Stimulated activated CD4-positive, alpha-beta T cell treated with anti-CD3 and anti-CD28 coated beads, TNF-alpha, amount 100 ng/mL, for 1 hour (primary cell): ENCODE measurements at places on chromosomes 7 and 10.

GRCh38 chr7:7867846-7868571 is 100.6 kb upstream of the GLCCI1 start:
- DNase-seq = no peak

- DNase-seq = no peak
These were observed 118.8 kb upstream of the IFRD1 start for GRCh38 chr7:112331492-112331891.

GRCh38 chr7:55873765-55874164 is 11.2 kb upstream of the SEPTIN14 start:
- no peak for DNase-seq

GRCh38 chr7:102216573-102217314 is 69.9 kb upstream of the SH2B2 start:
- DNase-seq = no peak

- no peak for DNase-seq
These were observed 96.9 kb upstream of the ZNF438 start for GRCh38 chr10:31128536-31128935.

- DNase-seq = no peak
These were observed 42.7 kb upstream of the CACNB2 start for GRCh38 chr10:18097524-18097923.

GRCh38 chr10:70137927-70138883 is 5.6 kb upstream of the AIFM2 start:
- no peak for DNase-seq

DNA sequence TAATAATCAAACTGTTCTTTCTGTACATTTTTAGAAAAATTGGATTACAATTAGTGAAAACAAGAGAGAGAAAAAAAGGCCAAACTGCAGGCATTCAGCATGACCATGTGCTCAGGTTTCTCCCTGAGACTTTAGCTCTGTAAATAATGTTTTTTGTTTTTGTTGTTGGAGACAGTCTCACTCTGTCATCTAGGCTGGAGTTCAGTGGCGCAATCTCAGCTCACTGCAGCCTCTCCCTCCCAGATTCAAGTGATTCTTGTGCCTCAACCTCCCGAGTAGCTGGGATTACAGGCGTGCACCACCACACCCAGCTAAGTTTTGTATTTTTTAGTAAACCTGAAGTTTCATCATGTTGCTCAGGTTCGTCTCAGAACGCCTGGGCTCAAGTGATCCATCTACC is 23.0 kb downstream of the BZW2 start:
- no peak for DNase-seq

DNA sequence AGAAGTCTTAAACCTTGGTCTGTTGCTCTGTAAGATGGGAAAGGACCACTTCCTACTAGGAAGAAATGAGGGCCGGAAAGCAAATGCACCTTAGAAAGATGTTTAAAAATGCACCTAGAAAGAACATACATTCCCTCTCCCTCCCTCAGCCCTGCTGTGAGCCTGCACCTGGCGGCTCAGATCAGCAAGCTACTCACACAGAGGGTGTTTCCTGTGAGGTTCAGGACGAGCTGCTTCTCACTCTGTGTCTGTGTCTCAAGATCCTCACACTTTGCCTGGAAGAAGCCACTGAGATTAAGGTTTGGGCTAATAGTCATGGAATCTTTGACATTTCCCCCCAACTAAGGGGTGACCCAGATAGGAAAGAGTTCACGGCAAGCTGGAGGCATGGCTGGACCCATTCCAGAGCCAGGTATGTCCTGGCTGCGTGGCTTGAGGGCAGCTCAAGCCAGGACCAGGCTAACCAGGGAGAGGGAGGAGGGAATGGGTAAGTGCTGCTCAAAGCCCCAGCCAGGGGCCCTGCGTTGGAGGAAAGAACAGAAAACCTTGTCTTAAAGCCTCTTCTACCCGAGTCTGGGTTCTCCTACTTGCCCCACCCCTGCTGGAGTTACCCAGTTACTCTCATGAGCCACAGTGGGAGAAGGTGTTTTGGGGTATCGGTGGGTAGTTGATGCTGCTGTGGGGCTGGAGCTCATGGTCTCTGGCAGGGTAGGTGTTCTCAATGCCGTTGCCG is 47.5 kb downstream of the PODXL start:
- DNase-seq = no peak

GRCh38 chr7:199483-200249 is 7.3 kb downstream of the FAM20C start:
- no peak for DNase-seq

DNA sequence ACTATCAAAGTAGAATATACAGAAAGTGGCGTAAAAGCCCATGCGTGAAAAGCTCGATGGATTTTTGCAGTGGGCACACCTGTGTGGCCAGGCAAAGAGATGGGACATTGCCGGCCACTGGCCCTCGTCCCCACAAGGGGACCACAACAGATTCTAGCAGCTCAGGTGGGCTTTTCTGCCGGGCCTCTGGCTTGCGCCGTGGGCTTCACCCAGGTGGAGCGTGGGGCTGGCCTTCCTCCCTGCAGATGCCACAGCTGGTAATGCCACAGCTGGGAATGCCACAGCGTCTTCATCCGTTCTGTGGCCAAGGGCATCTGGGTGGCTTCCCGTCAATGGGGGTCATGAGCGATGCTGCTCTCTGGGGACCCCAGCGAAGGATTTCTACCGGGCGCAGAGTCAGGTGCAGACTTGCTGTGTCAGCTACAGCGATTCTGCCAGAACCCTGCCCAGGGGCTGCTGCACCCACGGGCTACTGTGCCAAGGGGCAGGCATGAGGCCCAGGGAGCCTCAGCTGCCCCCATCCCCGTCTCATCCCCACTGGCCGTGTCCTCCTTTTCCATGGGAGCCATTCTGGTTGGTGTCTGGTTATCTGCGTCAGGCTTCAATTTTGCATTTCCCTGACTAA is 52.5 kb upstream of the NKX6-2 start:
- DNase-seq = no peak

DNA sequence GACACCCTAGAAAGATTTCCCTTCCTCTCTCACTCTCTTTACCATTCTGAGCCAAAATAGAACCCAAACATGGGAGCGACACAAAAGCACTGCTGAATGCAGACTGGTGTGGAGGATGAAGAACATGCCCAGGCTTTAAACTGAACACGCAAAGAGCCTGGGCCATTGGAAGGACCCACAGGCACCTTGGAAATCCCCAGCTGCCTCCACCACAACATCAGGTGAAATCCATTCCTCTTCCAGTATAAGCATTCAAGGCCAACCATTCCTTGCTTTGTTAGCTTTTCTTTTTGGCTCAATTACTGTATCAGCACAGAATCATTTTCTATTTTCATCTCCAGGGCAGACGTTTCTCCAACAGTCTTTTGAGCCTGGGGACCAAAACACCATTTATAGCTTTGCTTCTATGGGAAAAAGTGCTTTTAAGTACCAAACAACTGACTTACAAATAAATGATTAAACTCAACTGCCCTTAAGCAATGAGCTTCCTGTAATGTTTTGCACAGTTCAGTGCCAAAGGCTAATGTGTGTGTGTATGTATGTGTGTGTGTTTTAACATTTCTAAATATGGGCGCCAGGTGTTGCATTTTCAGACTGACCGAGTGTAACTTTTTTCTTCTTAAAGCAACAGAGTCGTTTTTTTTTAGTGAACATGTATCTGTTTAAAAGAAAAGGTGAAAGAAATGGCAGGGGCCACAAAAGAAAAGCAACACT is 16.2 kb upstream of the BLNK start:
- DNase-seq = no peak

- DNase-seq = no peak
These were observed 232.1 kb downstream of the TCF7L2 start for GRCh38 chr10:113182154-113182553.

GRCh38 chr7:492714-493065 is 27.0 kb downstream of the PDGFA start:
- DNase-seq = no peak

GRCh38 chr10:21637795-21638194 is 103.8 kb downstream of the MLLT10 start:
- DNase-seq = no peak

DNA sequence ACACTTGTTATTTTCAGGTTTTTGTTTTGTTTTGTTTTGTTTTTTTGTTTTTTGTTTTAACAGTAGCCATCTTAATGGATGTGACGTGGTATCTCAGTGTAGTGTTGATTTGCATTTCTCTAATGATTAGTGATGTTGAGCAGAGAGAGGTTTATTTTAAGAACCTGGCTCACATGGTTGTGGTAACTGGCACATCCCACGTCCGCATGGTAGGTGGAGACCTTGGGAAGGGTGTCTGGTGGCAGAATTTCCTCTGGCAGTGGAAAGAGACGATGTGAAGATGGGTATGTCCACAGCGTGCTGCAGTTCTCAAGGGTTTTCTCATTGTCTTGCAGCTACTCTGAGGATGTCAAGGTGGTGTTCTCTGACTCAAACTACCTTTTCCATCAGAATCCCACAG is 252.2 kb downstream of the GALNT17 start:
- no peak for DNase-seq

- DNase-seq = no peak
These were observed at the start of gene PON1 for GRCh38 chr7:95324431-95324830. Gene PON1, minus strand, starts transcription at chr7:95324532. Its CDS starts 57 bp downstream, at chr7:95324475.

DNA sequence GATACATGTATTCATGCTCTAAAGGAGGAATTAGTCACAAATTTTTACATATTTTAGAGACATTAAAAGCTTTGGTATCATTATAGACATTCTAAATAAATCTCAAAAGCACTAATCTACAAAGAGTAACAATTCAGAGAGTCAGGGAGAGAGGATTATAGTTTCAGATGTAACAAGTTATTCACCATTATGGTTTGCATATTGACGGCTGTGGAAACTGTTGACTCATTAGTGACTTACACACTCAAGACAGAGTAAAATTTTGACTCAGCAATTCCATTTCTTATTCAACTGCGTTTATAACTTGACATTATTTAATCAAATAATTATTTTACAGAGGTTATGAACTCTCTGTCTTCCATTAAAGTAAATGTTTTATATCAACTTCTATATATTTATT is 95.4 kb upstream of the SEMA3C start:
- no peak for DNase-seq

DNA sequence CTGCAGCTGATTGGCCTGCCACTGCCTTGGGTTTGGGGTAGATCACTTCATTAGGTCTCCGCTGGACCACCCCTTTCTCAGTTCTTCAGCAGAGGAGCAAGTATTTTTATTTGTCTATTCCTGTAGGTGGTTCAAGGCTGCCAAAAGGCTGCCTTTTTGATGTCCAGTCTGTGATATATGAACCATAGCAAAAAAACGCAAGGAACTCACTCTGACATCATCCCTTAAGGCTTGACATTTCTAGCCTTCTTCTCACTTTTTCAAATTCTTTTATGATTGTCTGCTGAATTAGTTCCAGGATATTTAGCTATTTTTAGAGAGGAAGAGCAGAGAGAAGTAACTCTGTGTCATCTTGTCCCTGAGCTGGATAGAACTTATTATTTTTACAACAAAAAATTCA is 269.2 kb downstream of the BAMBI start:
- no peak for DNase-seq

DNA sequence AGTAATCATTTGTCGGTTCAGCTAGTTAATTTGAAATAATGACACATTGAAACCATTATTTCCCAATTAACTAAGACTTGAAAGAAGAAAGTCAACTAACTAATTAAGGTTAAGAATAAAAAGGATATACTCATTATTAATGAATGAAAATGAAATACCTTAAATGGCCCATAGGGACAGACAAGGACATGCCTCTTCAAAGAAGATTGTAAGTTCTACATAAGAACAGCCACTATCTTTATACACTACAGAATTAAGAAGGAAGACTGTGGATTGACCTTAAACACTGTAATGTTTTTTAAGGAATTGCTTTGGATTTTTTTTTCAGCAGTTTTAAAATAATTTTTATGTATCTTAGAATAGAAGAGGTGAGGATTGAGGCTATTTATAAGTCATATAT is 60.7 kb downstream of the CSTF2T start:
- no peak for DNase-seq

DNA sequence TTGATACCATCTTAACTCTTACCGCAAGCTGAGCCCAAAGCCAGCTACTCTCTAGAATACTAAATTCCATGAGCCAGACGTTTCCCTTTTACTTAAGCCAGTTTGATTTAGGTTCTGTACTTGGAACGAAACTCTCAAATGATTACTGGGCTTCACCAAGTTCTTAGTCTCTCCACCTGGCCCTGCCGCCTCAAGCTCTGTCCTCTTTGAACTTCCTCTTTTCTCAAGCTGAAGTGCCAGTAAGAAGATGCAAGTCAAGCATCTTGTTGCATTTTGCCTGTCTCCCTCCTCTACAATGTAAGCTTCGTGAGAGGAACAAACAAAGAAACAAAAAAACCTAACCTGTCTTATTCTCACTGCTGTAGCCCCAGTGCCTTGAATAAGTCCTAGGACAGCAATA is 358.2 kb upstream of the NPVF start:
- DNase-seq = no peak

DNA sequence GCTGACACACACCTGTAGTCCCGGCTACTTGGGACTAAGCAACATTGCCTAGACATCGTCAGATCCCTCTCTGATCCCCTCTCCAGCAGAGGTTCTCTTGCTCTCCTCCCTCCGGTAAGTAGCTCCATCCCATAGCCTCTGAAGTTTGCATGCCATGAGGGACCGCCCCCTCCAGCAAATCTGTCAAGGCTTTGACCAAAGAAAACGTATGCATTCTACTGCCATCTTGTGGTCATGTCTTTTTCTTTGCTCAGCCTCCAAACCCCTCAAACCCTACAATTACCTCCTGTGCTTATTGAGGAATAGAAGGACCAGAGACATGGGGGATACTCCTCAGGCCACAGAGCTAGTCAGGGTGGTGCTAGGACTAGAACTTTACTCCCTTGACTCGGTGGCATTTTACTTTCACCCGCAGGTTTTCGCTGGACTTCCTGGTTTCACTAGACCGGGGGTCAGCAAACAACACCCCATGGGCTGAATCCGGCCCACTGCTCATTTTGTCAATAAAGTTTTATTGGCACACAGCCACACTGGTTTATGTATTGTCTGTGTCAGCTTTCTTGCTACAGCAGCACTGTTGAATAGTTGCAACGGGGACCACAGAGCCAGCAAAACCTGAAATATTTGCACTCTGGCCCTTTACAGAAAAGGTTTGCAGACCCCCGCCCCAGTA is 202.6 kb upstream of the FOXK1 start:
- no peak for DNase-seq
